Colonic mucosa (tissue), 4 donors: ENCODE measurements at places on chromosomes 7 and 10. TPM values are rescaled to one million over a fixed set of nuclear protein-coding genes. Genes with fewer than 3 reads are reported as not detected.

DNA sequence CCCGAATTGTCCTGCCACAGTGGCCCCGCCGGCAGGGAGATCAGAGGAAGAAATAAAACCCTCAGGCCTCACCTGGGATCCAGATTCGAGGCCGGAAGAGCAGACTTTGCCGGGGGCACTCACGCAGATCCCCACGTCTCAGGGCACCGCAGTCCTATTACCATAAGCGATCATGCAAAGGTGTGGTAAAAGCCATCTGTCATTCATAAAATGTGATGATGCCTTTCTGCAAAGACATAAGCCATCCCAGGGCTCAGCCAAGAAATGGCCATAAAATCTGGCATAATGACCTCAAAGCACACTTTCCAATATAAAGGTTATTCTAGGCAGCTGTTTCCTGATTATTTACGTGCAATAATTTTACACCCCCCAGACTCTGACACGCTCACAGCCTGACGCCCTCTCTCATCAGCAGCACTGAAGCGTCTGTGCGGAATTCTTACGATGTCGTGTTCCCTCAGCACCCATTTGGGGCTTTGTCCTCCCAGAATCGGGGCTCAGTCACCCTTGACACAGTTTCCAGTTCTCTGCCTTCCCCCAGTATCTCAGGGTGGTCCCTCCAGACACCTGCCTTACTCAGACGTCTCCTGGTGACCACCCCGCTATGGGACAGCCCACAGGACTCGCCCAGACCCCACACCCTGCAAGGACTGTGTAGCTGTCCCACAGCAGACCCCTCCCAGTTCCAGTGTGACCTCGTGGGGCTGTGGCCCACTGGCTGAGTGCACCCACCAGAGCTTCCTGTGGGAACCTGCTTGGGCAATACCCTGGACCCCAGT lies 74.3 kb upstream of the FAM20C start:
- no peak for DNase-seq

DNA sequence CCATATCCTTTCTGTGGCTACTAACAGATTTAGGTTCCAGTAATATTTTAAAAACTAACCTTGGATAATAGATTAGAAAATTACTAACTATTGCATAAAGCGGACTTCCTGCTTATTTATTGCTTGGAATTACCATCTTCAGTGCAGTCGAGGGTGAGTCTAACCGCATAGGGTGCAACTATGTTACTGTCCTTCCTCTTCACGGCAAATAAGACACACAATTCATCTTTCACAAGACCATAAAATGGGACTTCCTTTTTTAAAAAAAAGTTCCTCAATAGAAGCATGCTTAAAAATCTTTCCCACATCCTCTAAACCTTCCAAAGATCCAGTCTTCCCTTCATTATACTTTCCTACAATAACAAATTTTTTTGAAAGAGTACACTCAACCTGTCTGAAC lies 2.1 kb downstream of the SLC25A40 start:
- no peak for DNase-seq

GRCh38 chr10:56895306-56895705 lies 534.2 kb upstream of the ZWINT start:
- DNase-seq: no peak

DNA sequence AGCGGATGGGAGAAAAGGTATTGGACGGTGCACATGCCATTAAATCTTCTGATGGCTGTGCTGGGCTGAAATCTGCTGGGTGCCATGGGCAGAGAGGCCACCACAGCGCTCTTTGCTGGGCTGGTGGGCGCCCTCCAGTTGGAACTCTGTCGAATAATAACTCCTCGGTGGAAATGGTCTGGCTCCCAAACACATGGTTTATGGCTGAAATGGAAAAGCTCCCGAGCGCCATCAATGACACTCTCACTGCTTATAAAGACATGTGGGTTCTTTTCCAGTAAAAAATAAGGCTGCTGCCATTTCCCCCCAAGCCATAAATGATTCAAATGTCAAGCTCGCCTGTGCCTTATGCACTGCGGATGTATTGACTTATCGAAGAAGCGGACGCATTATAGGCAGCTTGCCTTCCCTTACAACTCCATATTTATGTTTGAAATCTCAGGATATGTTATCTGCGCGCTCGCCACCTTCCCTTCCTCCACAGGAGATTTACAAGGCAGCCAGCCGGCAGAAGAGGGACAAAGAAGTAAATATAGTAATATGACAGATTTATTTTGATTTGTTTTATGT lies 239.0 kb upstream of the MKI67 start:
- DNase-seq: no peak

GRCh38 chr10:101602761-101603398 lies 14.8 kb downstream of the DPCD start:
- DNase-seq: peak; percentile 69

DNA sequence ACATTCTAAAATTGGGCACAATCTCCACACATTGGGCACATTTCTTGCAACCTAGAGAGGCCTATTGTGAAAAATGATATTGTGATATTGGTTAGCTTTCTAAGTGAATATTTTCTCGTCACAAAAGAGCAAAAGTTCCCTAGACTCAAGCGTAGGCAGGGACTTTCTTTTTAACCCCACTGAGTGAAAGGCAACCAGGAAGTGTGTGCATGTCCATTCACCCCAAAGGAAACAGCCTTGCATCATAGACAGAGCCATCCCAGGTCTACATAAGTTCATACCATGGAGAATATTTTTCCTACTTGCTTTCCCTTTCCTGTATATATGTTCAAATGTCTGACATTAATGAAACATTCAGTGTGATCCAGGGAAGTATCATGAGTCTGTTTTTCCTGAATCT lies 84.2 kb upstream of the AGBL3 start:
- DNase-seq: no peak

DNA sequence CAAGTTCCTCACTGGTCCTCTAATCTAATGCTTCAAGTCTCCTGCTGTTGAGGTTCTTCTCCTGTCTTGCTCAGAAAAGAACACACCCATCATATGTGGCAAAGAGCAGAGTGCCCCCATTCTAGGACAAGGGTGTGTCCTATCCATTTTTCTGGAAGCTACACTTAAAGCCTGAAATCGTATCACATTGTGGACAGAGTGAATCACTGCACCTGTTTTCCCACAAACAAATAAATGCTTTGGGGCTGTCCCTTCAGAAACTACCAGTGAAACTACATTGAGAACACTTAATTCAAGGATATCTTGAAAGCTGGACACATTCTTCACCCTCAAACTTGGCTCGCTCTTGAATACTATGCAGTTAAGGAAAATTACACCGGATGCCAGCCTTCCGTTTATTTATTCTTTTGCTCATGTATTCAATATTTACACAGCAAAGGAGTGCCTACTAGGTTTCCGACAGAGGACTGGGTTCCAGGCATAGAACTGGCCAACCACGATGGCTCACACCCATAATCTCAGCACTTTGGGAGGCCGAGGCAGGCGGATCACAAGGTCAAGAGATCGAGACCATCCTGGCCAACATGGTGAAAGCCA lies 473.0 kb downstream of the GALNT17 start:
- DNase-seq: no peak

DNA sequence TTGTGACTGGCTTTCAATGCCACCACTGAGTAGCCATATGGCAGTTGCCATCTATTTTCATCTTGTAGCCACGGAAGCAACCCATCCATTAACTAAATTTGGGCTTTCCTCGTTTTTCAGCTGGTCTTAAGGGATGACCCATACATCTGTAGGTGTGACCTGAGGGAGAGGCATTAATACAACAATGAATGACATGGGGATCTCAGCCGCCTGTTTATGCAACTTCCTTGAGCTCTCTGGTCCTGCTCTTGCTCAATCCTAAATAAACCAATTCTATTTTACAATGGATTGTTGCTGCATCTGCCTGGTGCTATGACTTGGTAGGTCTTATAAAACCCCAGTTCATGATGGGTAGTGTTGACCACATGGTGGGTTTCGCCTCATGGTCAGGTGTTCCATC lies 21.9 kb upstream of the ADAM22 start:
- DNase-seq: no peak

Gene CALHM3
- total RNA-seq: not detected

GRCh38 chr7:126702242-126703016 lies 550.3 kb downstream of the GRM8 start:
- DNase-seq: no peak

Gene DTX2
- 91.1 TPM for total RNA-seq

DNA sequence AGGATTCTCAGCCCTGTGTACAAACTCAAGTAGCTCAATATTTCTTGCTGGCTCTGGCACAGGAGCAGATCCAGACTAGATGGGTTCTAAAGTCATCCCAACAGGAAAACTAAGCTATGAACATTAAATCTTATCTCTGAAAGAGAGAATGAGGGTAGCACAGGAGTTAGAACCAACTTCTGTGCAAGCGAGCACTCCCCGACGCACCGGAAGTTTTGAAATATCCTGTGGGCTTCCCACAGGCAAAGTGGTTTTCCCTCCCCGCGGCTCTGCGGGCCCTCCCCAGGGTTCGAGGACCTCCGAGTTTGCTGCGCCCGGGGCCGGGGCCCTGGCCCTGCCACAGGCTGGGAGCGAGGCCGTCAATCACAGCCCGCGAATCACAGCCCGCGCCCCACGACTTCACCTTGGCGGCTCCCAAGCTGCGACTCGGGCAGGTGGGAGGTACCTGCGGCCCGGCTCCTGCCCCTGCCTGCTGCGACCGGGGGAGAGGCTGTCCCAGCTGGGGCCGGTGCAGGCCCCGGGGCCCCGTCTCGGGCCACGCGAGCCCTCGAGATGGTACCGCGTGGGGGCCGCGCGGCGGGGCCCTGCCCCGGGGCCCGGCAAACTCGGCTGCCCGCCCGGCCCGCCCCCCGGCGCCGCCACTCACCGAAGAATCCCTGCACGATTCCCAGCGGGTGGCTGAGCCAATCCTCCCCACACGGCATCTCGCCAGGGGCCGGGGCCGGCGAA lies 598 bp downstream of the MCMBP start:
- DNase-seq: peak; percentile 74

- no peak for DNase-seq
These were observed 39.4 kb upstream of the CXCL12 start for GRCh38 chr10:44424298-44424697.

DNA sequence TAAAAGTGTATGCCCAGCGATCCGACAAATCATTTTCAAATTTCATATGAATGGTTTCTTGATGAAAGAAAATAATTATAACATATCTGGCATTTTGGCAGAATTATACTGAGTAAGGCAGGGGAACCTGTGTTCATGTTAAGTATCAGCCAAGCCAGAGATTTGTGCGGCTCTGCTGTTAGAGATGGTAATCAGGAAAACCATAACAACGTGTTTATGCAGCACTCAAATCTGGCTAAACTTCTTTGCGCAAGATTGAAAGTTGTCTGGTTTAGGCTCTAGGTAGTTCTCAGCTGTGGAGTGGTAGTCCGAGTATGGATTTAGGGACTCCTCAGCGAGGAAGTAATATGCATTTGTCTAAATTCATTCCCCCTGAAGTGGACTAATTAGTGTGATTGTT lies 8.9 kb upstream of the CTBP2 start:
- DNase-seq: no peak

DNA sequence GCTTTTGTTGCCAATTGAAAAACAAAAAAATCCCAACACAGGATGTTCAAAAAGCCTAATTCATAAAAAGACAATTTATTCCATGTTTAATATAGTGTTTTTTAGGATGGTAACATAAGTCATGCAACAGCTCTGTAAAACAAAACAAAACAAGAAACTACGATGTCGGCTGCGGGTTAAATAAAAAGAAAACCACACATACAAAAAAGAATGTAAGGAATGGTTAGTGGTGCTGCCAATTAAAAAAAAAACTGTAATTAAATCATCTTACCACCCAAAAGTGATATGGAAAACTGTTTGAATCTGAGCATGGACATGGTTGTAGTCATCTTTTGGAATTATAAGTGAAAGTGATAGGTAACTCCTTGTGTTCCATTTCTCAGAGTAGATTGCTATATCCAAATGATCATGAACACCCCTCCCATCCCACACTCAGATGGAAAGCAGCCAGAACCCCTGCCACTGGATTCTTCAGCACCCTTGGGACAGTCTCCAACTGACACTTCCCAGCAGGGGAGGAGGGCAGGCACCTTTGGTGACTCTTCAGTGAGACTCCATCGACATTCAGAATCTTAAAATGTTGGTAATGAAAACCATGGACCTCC lies 14.3 kb upstream of the DAGLB start:
- no peak for DNase-seq

Gene CH25H
- total RNA-seq: 1.7 TPM

- DNase-seq: no peak
These were observed 166.5 kb upstream of the COL1A2 start for GRCh38 chr7:94228223-94228622.

DNA sequence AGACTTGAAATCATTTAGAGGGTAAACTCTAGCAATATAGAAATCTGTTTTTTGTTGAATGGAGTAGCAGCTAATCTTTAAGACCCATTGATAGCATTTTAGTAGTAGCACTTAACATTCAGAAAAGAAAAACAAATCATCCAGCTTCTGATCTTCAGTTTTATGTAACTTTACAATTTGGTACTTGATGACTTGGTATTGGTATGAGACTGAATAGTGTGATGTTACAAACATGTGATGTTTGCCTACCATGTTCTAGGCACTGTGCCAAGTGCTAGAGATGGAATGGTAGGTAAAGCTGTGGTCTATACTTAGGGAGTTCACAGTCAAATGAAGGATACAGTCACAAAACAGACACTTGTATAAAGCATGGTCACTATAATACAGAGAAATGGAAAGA lies 21.3 kb downstream of the ZEB1 start:
- DNase-seq: no peak

GRCh38 chr7:96497567-96497966 lies 175.7 kb upstream of the SLC25A13 start:
- DNase-seq: no peak

DNA sequence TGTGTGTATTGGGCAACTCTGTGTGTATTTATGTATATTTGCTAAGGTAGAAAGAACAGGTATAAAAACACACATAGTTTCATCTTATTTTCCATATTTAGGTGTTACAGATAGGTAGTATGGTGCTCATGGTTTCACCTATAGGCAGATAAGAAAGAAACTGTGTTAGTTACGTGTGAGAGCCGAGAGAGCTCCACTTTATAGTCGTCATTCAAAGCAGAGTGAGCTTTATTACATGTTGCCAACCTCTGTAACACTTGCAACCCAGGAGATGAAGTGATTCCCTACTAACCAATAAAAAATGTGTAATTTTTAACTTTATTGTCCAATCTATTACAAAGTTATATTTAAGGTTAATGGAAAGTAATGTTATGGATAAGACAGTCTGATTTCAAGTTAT lies 121.3 kb downstream of the AGMO start:
- no peak for DNase-seq

Gene CDC14C
- total RNA-seq: not detected

- no peak for DNase-seq
These were observed 33.7 kb upstream of the CREB5 start for GRCh38 chr7:28378574-28379149.

- DNase-seq: peak; percentile 40
These were observed 46.2 kb downstream of the GRK5 start for GRCh38 chr10:119253433-119254174.

Gene PKD2L1
- 0.52 TPM for total RNA-seq

- DNase-seq: no peak
These were observed 81.7 kb downstream of the STK31 start for GRCh38 chr7:23791721-23792120.

DNA sequence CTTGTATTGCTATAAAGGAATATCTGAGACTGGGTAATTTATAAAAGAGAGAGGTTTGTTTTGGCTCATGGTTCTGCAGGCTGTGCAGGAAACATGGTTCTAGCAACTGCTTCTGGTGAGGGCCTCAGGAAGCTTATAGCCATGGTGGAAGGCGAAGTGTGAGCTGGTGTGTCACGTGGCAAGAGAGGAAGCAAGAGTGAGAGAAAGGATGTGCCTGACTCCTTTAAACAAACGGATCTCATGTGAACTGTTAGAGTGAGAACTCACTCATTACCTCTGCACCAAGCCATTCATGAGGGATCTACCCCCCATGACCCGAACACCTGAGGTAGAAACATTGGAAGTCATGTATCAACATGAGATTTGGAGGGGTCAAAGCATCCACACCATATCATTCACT lies 7.7 kb upstream of the ITPRIP start:
- DNase-seq: no peak
